ENCODE measurements at places on chromosomes 6 and 20.

DNA sequence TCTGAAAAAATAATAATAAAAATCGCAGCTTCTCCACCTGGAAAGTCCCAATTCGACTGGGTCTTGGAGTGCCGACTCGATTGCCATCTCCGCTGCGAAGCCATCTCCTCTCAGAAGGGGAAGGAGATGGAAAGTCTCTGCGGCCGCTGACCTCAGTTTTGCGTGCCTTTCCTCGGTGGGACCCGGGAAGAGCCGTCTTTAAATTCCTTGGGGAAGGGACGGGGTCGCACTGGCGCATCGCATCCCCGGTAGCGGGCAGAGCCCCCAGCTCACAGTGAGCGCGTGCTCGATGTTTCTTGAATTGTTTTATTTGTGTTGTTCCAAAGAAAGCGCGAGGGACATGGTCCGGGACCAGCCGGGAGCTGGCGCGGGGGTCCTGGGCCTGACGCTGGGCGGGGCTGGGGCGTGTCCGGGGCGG lies 270 bp upstream of the TIAM2 start:
- DNase-seq, result no peak

- DNase-seq, result no peak
Measured at GRCh38 chr6:114169763-114170162, 173.1 kb downstream of the HS3ST5 start.

GRCh38 chr6:30005482-30005881 lies 55.6 kb upstream of the POLR1H start:
- no peak for DNase-seq

DNA sequence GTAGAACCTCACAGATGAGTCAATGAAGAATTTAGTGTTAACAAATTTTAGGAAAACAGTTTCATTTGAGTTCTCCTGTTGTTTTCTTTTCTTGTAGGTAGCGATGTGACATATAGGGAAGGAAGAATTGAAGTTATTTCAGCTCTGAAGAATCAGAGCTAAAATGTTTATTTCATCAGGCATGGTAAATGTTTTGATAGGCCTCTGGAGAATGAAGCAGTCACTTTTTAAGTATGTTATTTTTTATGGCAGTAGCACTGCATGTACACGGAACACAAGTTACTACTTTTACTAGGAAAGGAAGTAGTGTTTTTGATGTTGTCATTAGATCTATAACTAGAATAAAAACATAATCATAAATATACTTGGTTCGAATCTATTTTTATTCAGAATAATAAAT lies 1357.3 kb upstream of the CITED2 start:
- DNase-seq, result no peak

- DNase-seq, result no peak
Measured at GRCh38 chr6:3264356-3264755, 5.6 kb downstream of the PSMG4 start.

GRCh38 chr6:42230345-42231321 lies 13.0 kb upstream of the MRPS10 start:
- DNase-seq, result no peak

DNA sequence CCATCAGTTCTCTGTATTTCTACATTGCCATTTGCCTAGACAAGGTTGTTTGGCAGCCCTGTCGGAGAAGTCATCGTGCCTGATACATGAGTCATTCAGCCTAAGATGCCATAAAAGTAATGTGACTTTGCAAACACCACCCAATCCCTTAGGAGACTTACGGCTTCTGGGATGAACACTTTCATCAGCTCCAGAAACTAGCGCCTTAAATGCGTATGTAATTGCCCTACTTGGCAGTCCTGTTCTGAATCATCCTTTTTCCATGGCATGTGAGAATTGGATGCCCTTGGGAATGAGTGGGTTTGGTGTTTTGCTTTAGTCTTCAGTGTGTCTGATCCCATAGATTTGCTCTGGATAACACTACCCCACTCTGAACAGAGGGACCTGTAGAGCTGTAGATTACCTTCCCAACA lies 158.5 kb downstream of the SASH1 start:
- peak; percentile 88 for DNase-seq

GRCh38 chr6:84623956-84624680 lies 140.3 kb downstream of the TBX18 start:
- DNase-seq, result no peak

GRCh38 chr6:108622641-108623298 lies 62.1 kb downstream of the FOXO3 start:
- DNase-seq, result peak; percentile 81

- no peak for DNase-seq
Measured at GRCh38 chr20:56833427-56833826, 204.3 kb downstream of the TFAP2C start.

- DNase-seq, result no peak
Measured at GRCh38 chr20:4046311-4046924, 31.1 kb upstream of the RNF24 start.

DNA sequence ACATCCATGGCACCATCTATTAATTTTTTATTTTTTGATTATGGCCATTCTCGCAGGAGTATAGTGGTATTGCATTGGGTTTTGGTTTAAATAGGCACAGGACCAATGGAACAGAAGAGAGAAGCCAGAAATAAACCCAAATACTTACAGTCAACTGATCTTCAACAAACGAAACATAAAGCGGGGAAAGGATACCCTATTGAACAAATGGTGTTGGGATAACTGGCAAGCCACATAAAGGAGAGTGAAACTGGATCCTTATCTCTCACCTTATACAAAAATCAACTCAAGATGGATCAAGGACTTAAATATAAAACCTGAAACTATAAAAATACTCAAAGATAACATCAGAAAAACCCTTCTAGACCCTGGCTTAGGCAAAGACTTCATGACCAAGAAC lies 25.3 kb upstream of the RUNX2 start:
- no peak for DNase-seq

DNA sequence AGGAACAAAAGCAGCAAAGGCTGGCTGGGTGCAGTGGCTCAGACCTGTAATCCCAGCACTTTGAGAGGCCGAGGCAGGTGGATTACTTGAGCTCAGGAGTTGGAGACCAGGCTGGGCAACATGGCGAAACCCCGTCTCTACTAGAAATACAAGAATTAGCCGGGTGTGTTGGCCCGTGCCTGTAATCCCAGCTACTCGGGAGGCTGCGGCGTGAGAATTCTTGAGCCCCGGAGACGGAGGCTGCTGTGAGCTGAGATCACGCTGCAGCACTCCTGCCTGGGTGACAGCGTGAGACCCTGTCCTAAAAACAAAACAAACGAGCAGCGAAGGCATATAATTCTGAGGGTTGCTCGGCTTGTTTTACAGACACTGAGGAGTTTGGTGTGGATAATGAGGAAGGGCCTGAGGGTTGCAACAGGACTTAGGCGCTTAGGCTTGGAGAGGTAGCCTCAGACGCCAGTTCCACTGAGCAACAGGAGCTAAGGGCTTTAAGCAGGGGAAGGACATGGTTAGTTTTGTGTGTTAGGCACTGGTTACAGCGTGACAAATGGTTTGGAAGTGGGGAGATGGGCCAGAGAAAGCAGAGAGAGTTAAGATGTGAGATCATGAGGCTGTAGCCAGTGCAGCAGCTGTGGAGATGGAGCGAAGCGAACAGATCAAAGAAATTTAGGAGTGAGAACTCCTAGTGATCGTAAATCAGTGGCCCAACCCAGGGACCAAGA lies 1.2 kb downstream of the MYH7B start:
- DNase-seq, result no peak

- no peak for DNase-seq
Measured at GRCh38 chr6:150537893-150538292, 61.8 kb upstream of the PLEKHG1 start.

DNA sequence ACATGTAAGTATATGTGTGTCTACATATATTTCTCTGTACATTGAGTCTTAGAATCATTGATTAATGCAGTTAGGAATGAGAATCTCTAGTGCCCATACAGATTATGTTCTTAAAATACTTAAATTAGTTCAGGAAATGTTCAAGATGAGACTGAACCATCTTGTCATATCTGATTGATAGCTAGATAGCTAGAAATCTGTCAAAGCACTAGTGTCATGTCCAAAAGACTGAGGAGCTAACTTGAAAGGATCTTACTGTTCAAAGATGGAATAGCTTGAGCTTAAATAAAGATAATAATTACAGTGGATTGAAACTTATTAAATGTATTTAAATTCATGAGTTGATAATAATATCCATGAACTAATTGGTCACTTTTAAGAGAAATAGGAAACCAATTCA lies 191.7 kb upstream of the TCF21 start:
- DNase-seq, result no peak

DNA sequence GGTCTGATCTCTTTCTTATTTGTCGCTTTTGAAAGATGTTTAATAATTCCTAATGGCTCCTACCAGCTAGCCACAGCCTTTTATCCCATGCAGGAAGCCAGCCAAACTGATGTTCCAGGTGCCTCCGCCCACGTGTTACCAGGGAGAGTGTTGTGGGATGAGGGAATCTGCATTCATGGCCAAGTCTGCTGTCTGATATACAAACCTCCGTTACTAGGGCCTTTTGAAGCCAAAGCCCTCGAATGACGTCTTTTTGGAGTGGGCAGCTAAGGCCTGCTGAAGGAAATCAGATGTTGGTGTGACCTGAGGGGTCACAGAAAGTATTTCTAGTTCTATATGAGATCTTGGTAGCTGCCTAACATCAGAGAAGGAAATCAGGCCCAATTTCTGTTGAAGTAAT lies 21.3 kb downstream of the STK35 start:
- no peak for DNase-seq

DNA sequence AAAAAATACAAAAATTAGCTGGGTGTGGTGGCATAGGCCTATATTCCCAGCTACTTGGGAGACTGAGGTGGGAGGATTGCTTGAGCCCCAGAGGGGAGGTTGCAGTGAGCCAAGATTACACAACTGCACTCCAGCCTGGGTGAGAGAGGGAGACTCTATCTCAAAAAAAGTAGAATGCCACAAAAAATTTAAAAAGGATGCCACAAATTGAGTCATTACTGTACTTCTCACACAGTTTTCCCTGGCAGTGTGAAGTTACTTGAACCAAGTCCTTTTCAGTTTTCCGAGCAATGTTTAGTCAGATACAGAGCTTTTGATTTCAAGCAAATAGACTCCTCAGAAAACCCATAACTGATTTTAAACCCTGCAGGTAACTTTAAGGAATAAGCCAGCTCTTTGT lies 53.3 kb downstream of the TNFRSF21 start:
- DNase-seq, result no peak

DNA sequence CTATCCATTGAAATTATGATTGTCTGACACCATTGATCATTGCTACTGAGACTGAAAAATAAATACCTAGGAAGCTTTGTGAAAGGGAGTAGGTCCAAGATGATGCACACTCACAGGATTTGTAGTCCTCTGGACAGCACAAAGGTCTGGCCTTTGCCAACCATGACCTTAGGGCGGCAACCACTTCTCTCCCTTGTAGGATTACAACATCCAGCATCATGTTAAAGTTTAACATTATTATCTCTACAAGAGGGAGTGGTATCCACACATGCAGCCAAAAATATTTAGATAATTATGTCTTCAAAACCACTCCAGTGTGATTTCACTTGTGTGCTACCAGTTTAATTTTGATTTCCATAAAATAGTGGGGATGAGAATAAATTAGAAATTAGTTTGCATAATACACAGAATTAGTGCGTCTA lies 51.1 kb upstream of the NHSL1 start:
- DNase-seq, result no peak

DNA sequence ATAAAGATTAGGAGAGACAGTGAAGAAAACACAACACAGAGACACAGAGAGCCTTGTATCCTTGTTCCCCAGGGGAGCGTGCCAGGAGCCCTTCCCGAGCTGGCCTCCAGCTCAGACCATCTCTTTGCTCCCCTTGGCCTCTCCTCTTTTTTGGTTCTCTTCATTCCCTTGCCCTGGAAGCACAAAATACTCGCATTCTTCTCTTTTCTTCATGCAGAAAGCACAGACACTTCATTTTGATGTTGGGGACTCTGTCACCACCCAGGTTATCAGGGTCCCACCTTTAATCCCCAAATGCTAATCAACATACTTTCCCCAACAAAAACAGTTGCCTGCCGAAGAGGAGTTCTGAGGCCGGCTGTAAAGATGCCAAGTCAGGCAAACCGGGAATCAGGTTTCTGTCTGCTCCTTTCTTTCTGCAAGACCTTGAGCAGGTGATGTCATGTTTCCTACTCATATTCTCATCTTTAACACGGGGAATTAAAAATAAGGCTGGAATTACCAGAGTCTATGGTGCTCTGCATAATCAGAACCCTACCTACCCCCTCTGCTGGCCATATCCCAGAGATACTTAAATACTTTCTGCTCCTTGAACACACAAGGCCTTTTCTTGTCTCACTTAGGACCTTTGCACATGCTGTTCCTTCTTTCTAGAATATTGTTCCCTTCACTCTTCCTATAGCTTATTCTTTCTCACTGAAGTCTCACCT lies 21.7 kb downstream of the TGM6 start:
- peak; percentile 12 for DNase-seq

- DNase-seq, result no peak
Measured at GRCh38 chr20:38620441-38620840, 18.8 kb downstream of the ARHGAP40 start.

DNA sequence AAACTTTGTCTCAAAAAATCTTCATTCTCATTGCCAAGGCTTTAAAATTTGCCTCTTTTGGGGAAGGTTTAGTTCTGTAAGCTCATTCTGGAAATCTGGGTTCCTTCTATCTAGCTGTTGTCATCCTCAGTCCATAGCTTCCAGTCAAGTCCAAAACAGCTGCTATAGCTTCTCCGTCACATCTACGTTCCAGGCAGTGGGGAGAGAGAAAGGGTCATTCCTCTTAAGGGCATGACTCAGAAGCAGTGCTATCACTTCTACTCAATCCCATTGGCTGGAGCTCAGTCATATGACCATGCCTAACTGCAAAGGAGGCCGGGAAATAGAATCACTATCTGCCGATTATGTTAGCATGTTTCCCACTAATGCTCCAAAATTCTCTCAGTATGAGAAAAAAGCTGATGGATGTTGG lies 141.4 kb upstream of the PTPN1 start:
- no peak for DNase-seq

GRCh38 chr6:54574671-54575070 lies 266.4 kb downstream of the TINAG start:
- DNase-seq, result no peak

- DNase-seq, result peak; percentile 52
Measured at GRCh38 chr6:20877008-20877937, 343.0 kb downstream of the CDKAL1 start.

GRCh38 chr6:19669206-19669605 lies 168.0 kb upstream of the ID4 start:
- no peak for DNase-seq

DNA sequence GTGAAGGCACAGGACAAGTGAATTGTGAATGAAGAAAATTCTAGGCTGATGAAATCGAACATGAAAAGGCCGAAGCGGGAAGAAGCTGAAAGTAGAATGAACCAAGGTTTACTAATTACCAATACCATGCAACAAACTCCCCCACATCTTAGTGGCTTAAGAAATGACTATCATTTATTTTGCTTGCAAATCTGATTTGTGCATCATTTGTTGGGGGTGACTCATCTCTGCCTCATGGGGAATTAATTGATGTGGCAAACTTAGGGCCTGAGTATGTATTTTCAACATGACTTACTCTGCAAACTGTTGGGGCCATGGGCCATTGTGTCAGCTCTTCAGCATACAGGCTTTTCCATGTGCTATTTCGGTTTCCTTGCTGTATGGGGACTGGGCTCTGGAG lies 26.8 kb downstream of the PPP1R14C start:
- no peak for DNase-seq

Measured in AG09319 (cell line).